ENCODE measurements at places on chromosomes 3 and 15. TPM values are rescaled to one million over a fixed set of nuclear protein-coding genes. Genes with fewer than 3 reads are reported as not detected.

GRCh38 chr3:65888980-65889706 is 149.6 kb downstream of the MAGI1 start:
- no peak overlapping the region for H3K4me3 ChIP-seq
- H3K36me3 ChIP-seq, result no peaks in the 10 kb centered on the region
- no peaks in the 10 kb centered on the region for H3K27me3 ChIP-seq
- no peak for DNase-seq
- no peak overlapping the region for H3K27ac ChIP-seq

GRCh38 chr15:79970624-79971434 is at the start of gene BCL2A1:
Gene BCL2A1 (minus strand): TSS chr15:79971196. CDS start chr15:79971119, 77 bp downstream.
- DNase-seq, result peak; percentile 92
- no peaks in the 10 kb centered on the region for H3K36me3 ChIP-seq
- H3K4me1 ChIP-seq, result peaks cover 53% of the 10 kb centered on the region
- peak within 1 kb of the TSS; percentile 79 for H3K27ac ChIP-seq
- no peaks in the 10 kb centered on the region for H3K27me3 ChIP-seq

GRCh38 chr15:79122391-79122790 is 31.8 kb upstream of the RASGRF1 start:
- H3K4me1 ChIP-seq, result no peaks in the 10 kb centered on the region
- no peak for DNase-seq
- no peak overlapping the region for H3K4me3 ChIP-seq
- no peak overlapping the region for H3K27ac ChIP-seq

DNA sequence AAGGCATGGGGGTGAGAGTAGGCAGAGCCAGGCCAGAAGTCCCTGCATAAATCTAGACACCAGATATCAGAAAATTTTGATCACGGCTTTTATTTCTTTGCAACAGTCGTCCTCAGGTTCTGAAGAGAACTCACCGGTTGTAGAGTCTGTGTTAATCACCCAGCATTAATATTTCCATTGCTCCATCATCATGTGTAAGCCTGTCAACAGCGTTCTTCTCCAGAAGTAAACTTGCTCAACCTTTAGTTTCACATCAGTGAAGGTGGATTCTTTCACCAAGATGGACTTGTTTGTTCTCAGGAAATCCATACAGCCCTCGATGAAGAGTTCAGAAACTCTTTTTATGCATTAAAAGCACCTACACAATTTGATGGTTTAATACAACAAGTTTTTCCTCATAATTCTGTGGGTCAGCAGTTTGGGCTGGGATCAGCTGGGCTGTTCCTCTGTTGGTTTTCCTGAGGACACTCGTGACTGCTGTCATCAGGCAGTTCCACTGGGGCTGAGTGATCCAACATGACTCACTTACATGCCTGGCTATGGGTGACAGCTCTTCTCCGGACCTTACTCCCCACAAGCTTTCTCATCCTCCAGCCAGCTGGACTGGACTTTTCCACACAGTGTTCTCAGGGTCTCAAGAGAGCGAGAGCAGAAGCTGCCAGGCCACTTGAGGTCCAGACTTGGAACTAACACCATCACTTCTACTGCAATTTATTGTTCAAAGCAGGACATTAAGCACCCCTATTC is 303.4 kb downstream of the ZNF621 start:
- no peaks in the 10 kb centered on the region for H3K36me3 ChIP-seq
- no peak overlapping the region for H3K4me3 ChIP-seq
- no peak for DNase-seq
- no peaks in the 10 kb centered on the region for H3K27me3 ChIP-seq
- H3K4me1 ChIP-seq, result no peaks in the 10 kb centered on the region

GRCh38 chr15:67746022-67746421 is 79.3 kb upstream of the SKOR1 start:
- H3K27me3 ChIP-seq, result no peaks in the 10 kb centered on the region
- no peaks in the 10 kb centered on the region for H3K36me3 ChIP-seq
- H3K27ac ChIP-seq, result no peak overlapping the region

DNA sequence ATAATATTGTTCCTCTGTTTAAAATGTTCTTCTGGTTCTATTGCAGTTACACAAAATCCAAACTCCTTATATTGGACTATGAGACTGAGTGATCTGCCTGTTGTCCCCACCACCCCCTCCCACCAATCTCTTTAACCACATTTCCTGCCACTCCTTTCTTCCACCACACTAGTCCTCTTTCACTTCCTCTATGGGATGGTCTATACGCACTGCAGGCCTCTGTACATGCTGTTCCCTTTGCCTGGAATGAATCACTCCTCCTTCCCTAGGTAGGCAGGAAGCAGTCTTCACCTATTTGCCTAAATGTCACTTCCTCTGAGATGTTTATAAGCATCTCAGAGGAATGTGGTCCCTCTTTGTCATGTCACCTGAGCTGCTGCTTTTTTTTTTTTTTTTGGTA is 4.0 kb downstream of the MAP2K1 start:
- peaks cover 3% of the 10 kb centered on the region for H3K36me3 ChIP-seq
- no peak overlapping the region for H3K4me3 ChIP-seq
- no peaks in the 10 kb centered on the region for H3K27me3 ChIP-seq
- peak; percentile 74 for DNase-seq

GRCh38 chr3:54157860-54158259 is 35.5 kb downstream of the CACNA2D3 start:
- no peak overlapping the region for H3K27ac ChIP-seq
- H3K27me3 ChIP-seq, result peaks cover 3% of the 10 kb centered on the region
- H3K36me3 ChIP-seq, result no peaks in the 10 kb centered on the region
- DNase-seq, result no peak
- no peaks in the 10 kb centered on the region for H3K4me1 ChIP-seq

- H3K27ac ChIP-seq, result peak overlapping the region; percentile 53
- H3K36me3 ChIP-seq, result no peaks in the 10 kb centered on the region
- DNase-seq, result peak; percentile 68
- no peak overlapping the region for H3K4me3 ChIP-seq
- H3K4me1 ChIP-seq, result peaks cover 42% of the 10 kb centered on the region
Measured at GRCh38 chr15:40054855-40055575, 16.0 kb upstream of the SRP14 start.

Gene CCR3
- not detected for total RNA-seq

Gene CLDN1
- total RNA-seq, result not detected

Gene WDR76
- 10.9 TPM for total RNA-seq

Measured in B cell (primary cell).